ENCODE measurements at places on chromosomes 12 and 14.

DNA sequence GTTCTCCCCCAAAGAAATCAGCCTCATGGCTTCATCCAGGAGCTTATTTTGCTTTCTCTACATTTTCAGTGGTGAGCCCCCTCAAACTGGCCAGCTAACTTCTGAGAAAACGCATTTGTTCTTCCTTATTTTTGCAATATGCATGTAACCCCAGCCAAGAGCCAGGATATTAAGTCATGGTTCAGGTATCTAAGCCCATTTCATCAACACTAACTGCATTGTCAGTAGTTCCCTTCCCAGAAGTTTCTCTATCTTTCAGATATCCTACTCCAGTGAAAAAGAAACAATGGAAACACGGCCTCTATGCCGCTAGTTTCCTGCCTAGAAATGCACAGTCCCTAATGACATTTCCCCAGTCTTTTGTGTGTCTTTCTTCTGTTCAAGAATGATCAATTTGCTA is 102.8 kb upstream of the RASSF8 start:
- DNase-seq = no peak

DNA sequence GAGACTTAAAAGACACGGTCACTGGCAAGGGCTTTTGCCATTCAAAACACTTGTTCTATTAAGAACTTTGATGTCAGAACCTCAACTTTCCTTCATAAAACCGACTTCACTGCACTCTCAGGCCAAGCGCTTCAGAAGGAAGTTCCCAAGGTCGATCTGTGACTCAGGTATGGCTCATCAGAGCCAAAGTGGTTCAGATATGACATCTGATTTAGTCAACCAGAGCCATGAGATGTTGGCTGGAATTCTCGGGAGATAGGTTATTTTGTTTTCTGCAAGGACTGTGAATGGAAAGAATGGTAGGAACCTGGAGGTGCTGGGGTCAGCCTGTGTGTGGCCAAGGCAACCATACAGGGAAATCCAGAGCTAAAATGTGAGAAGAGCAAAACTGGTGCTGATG is 445.6 kb downstream of the GLT1D1 start:
- DNase-seq = no peak

GRCh38 chr12:49022558-49023178 is 4.1 kb upstream of the PRKAG1 start:
- DNase-seq = no peak

DNA sequence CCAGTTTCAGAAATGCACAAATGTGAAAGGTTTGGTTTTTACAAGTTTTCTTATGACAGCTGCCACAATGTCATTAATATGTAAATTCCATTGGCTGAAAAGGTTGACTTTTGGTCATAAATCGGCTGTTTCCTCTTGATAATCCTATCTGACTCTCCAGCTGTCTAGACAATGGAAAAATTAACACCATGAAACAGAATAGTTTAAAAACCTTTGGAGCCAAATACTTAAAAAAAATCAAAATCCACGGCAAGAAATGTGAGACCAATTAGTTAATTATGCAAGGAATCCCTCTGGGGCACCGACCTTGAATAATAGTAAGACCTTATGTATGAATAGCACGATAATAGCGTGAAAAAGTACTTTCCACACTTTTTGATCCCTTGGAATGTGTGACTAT is 138.0 kb downstream of the ZNF664 start:
- no peak for DNase-seq

- DNase-seq = peak; percentile 50
Measured at GRCh38 chr12:127165567-127166392, 1101.2 kb upstream of the TMEM132C start.

DNA sequence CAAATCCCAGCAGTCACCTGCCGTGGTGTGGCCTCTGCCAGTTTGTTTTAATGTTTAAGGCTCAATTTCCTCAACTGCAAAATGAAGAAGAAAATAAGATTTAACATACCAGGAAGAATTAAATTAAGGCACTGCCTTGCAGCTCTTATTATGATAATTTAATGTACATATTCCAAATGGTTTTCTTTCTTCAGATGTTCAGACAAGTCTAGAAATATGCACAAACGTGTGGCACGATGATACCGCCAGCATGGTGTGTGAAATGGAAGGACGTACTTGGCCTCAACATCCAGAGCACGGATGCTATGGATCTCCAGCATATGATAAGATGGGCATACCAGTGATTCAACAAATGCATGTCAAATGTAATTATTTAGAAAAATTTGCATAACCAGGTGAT is 959.4 kb upstream of the TMEM132C start:
- no peak for DNase-seq

GRCh38 chr14:88798156-88798555 is 5.4 kb upstream of the EML5 start:
- no peak for DNase-seq

GRCh38 chr14:59391388-59391787 is 73.8 kb downstream of the GPR135 start:
- DNase-seq = no peak

- DNase-seq = peak; percentile 40
Measured at GRCh38 chr12:50257236-50258166, 25.8 kb downstream of the LIMA1 start.

DNA sequence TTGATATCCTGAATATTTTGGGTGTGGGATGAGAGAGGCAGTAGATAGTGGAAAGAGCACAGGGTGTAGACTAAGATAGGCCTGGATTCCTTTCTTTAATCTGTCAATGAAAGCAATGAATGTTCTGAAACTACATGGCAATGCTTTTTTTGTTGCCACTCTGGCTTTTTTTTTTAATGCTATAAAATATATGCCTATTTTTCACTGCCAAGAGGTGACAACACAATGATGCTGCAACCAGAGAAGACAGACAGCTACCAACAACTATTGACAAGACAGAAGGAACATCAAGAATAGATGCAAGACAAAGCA is 9.4 kb downstream of the ANG start:
- DNase-seq = no peak

- DNase-seq = no peak
Measured at GRCh38 chr12:121568971-121569751, 11.7 kb downstream of the KDM2B start.

DNA sequence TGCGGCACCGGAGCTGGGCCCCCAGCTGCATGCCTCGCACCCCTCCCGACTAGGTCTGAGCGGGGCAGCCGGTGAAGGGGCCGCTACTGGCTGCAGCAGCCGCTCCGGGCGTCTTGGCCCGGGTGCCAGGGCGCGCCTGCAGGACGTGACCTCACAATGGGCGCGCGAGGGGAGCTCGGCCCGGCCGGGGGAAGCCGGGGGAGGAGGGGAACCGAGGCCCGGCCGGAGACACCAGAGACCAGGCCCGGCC is 353 bp downstream of the BAG5 start:
- no peak for DNase-seq

DNA sequence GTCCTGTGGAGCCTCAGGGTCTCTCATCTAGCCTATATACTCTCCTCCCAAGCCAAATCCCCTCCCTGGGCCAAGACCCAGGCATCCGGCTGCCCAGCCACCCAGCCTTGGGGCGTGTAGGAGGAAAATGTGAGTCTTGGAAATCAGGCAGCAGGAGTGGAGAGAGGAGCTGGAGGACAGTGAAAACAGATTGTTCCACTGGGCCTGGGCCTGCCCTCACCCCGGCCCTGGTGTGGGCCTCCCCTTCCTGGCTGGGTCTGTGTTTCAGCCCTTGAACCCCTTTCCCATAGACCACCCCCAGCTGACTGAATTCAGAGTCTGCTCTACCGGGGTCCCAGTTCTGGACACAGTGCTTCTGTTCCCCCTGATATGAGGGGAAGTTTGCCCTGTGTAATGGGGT is 6.7 kb downstream of the ITGA5 start:
- DNase-seq = no peak

DNA sequence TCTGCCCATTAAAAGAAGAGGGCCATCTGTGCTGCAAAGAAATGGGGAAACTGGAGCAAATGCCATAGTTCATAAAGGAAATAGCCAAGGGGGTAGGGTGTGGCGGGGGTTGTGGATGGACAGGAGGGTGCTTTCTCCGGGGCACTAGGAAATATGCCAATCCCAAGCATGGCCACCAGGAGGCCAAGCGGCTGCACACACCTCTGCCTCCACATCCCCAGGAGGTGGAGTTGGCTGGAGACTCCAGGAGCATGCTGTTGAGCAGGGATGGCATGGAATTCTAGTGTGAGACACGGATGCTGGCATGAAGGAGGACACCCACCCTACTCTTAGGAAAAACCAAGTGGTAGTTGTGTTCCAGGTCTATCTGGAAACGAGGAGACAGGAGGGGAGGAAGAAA is 25.2 kb downstream of the NID2 start:
- DNase-seq = peak; percentile 10

DNA sequence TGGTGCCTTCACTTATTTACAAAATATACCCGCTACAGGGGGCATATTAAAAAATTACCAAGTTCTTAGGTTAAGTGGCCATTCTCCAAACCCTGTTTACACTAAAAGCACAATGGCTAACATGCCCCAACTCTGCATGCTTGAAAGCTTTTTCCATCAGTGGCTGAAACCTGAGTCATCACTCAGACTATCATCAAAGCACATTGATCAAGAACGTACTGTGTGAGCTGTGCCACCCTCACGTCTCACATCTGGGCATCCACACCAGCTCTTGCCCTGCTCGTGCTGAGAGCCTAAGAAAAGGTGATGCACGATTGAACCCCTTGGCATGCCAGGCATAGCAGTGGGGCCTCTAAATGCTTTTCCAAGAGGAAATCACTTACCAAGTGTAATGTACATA is 13.2 kb downstream of the AQP6 start:
- DNase-seq = no peak

DNA sequence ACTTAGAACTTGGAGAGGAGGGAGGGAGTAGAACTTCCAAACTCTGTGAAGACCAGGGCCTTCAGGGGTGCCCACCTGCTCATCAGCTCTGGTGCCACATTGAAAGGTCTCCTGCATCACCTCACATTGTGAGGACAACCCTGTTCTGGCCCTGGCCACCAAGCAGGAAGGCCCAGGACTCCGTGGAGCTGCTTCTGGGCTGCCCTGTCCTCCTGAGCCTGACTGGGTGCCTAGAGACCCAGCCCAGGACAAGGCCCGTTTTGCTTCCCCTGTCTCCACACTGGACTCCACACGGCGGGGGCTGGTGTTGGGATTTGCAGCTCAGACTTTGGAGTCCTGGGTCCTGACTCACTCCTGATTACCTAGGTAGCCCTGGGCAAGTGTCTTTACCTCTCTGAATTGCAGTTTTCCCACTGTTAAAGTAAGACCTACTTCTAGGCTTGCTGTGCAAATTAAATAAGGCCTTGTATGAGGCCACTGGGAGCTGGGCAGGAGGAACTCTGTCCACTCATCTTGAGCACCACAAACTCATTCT is 12.5 kb upstream of the KRT82 start:
- no peak for DNase-seq

GRCh38 chr14:104871656-104872468 is 6.8 kb downstream of the CEP170B start:
- DNase-seq = no peak

GRCh38 chr12:32305163-32305562 is 94.2 kb upstream of the FGD4 start:
- DNase-seq = no peak

DNA sequence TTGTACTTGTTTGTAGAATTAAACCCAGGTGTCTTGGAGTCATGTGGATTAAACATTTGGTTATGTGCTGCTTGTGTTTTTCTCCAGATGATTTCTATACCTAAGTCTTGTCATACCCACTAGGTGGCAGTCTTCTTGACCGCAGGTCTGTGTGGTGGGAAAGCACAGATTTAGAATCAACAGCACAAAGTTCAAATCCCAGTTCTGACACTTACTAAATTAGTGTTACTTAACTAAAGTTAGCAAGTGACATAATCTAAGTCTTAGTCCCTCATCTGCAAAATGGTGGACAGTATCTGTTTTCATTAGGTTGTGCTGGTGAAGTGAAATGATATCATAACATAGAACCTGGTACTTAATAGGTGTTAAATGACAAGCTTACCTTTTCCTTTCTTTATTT is 151.0 kb upstream of the ARHGAP5 start:
- peak; percentile 70 for DNase-seq

DNA sequence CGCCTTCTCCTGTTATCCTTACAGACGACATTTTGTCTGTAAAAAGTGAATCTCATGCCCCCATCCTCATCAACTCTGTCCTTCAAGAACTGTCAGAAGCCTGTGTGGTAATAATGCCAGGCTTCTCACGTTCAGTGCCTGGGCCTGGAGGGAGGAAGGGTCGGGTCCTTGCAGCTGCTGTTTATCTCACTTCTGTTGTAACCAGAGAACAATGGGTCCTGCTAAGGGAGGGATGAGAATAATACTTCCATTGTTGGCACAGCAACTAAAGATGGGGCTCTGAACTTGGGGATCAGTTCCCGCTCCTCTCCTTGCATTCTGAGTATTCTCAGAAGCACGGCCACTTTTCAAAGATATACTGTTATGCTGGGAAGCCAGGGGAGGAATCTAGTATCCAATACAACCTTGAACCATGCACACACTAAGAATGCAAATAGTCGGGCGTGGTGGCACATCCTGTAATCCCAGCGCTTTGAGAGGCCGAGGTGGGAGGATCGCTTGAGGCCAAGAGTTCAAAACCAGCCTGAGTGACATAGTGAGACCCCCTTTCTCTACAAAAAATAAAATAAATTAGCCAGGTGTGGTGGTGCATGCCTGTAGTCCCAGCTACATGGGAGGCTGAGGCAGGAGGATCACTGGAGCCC is 38.8 kb upstream of the NINJ2 start:
- no peak for DNase-seq

DNA sequence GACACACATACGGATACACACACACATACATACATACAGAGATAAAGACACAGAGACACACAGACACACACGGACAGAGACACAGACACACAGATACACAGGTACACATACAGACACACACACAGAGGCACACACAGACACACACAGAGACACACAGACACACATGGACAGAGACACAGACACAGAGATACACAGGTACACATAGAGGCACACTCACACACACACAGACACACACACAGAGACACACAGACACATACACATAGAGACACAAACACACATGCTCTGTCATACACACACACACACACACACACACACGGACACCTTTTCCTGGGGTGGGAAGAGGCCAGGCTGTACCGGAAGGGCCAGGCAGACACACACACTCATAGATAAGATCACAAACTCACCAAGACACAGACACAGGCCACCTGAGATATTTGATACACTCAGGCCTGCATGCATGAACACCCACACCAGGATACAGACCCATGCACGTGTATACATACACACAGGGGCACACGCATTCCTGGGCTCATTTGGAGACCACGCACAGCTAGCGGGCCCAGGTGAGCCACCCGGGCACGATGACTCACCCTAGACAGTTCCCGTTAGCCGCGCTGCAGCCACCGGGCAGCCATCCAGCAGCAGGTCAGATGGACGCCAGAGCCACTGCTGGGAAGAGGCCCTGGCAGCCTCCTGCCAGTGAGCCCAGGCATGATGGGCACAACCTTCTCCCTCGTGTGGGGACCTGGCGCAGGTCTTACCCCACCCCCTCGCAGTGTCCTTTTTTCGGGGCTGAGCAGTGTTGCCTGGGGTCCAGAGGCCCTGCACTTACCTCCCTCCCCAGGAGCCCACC is 1.8 kb upstream of the AHNAK2 start:
- no peak for DNase-seq

DNA sequence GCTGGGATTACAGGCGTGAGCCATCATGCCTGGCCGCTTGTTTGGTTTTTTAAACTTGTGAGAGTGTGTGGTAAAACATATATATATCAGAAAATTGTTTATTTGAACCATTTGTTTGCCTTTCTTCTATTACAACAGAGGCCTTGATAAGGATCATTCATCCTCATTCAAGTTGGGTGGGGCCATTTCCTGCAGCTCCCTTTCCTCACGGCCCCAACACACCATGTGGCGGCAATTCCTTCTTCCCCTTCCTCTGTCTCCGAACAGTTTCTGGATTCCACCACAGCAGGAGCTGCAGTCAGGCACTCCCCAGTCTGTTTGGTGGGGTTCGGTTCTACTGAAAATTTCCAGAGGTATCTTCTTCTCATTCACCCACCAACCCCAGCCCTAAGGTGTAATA is 42.0 kb upstream of the RASSF3 start:
- DNase-seq = no peak

Measured in NCI-H2029 treated with DMSO at 0.1 percent for 48 hours (cell line).